Retinal pigment epithelial cell (primary cell): ENCODE measurements at places on chromosomes 5 and 9.
A peak's percentile ranks its signal among the peaks of the same experiment; 100 is the strongest.

DNA sequence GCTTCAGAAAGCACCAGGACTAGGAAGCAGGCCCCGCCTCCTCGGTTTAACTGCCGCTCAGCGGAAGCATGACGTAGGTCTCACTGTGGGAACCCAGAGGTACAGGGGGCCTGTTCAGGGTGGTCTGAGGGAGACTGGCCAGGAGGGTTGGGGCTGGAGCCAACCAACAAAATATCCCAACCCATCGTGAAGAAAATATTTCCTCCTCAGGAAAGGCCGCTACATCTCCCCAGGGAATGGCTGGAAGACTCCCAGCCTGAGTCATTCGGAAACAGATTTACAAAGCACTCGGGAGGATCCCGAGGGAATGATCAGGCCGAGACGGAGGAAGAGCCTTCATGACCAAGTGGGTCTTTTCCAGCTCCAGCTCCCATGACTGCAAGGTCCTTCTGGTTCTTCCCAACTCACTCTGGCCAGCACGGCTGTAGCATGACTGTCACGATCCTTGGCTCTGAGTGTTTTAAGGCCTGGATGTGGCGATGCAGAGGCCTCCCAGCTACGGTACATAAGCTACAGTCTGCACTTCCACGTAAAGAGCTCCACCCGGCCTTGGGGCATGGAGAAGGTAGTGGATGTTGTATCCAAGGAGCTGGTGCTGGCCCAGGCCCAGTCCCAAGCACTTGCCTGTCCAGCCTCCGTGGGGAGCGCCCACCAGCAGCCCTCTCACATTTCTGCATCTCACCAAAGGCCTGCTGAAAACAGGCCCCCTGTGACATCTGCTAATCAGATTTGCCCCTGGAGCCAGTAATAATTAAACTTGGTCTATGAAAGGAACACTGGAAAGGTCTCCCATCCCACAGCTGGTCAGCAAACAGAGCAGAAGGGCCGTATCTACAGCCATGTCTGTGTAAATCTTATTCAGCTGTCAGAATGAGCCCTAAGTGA, 100.6 kb downstream of the LHFPL2 start:
- no peak for DNase-seq

- DNase-seq, result peak; percentile 14
Observed at GRCh38 chr5:36156121-36156601, 4.2 kb downstream of the SKP2 start.

DNA sequence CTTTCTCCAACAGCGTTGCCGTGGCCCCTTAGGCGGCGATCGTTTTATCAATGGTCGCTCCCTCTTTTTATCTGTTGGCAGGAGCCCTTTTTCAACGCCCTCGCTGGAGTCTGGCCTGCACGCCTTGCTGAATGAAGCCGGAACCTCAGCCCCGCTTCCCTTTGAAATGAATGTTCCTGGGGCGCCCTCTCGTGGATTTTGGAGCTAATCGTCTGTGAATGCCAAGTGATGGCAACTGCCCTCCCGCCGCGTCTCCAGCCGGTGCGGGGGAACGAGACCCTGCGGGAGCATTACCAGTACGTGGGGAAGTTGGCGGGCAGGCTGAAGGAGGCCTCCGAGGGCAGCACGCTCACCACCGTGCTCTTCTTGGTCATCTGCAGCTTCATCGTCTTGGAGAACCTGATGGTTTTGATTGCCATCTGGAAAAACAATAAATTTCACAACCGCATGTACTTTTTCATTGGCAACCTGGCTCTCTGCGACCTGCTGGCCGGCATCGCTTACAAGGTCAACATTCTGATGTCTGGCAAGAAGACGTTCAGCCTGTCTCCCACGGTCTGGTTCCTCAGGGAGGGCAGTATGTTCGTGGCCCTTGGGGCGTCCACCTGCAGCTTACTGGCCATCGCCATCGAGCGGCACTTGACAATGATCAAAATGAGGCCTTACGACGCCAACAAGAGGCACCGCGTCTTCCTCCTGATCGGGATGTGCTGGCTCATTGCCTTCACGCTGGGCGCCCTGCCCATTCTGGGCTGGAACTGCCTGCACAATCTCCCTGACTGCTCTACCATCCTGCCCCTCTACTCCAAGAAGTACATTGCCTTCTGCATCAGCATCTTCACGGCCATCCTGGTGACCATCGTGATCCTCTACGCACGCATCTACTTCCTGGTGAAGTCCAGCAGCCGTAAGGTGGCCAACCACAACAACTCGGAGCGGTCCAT, 10.0 kb downstream of the S1PR3 start:
- no peak for DNase-seq

DNA sequence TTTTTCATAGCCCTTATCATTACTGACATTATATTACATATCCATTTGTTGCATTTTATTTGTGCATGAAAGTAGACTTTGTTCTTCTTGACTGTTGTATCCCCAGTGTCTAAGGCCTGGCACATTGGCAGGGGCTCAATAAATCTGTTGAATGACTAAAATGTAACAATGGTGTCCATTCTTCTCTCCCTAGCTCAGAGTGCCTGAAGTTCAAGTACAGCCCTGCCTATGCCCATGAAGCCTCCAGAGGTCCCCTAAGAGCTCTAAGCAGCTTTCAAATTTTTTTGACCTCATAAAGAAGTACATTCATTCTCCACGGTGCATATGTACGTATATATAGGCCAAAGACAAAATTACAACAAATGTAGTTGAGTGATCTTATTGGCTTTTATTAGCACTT, 4.2 kb upstream of the BSPRY start:
- DNase-seq, result no peak

DNA sequence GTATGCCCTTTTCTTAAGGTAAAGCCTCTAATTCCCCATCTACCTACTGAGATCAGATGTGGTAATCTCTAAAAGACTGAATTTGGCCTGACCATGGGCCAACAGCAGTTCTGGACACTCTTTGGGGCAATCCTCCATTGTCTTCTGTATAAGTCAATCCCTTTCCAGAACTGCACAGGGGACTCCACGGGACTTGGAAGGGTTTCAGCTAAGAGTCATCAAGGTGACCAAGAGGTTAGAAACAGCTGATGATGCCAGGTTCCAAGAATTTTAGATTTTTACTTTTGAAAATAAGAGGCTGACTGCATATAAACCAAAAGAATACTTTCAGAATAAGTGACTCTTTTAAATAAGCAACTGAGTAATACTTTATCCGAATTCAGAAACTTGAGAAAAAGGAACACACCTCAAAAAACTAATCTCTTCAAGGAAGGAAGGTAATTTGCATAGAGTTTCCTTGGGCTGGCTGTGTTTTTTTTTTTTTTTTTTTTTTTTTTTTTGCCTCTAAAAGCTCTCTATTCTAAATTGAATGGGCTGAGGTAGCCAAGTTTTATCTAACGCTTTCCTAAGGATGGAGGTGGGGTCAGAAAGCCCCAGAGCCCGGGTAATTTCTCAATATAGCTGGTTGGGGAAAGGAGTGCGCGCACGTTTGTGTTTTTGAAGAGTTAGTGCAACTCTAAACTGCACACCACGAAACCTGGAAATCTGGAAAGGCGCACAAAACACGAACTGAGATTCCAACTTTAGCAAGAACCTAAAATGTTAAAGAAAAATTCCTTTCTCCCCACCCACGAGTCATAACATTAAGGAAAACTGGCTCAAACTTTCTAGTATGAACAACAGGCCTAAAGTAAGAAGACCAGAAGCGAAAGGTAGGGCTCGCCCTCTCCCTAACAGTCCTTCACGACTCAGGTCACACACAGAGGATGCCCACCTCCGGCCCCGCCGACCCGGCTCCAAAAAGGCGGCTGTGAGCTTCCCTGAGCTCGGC, 1.3 kb downstream of the VCP start:
- no peak for DNase-seq

- DNase-seq, result no peak
Observed at GRCh38 chr9:107660976-107661375, 171.4 kb upstream of the KLF4 start.

DNA sequence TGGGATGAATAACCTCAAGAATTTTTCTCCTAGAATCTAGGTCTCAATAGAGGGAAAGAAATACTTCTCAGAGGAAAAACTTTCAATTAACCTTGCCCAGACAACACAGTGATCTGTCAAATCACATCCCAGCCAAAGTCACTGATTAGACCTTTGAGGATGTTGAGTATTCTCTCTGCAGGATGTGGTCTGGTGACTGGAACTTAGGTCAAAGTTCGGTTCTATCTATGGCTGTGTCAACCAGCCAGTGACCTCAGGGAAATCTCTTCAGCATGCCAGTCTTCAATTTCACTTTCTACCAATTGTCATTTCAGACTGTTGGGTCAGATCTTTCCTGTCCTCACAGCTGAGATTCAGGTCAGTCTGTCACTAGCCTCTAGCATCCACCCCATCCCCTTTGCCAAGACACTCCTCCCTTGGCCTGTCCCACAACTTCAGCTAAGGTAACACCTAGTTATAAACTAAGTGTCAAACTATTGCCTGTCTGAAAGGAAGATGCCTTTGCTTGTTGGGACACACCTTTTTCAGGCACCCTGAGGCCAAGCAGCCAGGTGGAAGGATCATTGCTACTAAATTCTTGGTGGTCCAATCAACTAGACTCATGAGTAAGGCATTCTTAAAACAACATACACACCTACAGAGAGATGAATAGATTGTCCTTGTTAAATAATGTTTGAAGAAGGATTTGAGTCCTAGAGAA, 156.3 kb upstream of the FST start:
- DNase-seq, result no peak

- no peak for DNase-seq
Observed at GRCh38 chr9:37197158-37198038, 77.0 kb downstream of the ZCCHC7 start.

DNA sequence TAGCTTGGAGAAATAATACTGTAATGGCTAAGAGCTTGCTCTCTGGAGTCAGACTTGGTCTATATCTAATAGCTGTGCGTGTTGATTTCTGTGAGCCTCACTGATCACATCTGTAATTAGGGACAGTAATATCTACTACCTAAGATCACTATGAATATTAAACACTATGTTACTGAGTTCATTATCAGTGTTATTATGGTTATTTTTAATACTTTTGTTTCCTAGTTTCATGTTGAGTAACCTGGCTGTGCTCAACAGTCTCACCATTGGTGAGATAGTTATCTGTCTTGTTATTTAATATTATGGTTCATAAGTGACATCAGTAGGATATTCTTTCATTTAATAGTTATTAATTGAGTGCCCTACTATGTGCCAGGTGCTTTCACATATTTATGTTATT, 22.4 kb upstream of the CAVIN4 start:
- no peak for DNase-seq

- no peak for DNase-seq
Observed at GRCh38 chr5:128667152-128667551, 129.1 kb upstream of the FBN2 start.

- DNase-seq, result no peak
Observed at GRCh38 chr9:16413509-16414016, 456.9 kb downstream of the BNC2 start.

GRCh38 chr5:17415321-17415758, 82.7 kb upstream of the TAF11L2 start:
- DNase-seq, result no peak

DNA sequence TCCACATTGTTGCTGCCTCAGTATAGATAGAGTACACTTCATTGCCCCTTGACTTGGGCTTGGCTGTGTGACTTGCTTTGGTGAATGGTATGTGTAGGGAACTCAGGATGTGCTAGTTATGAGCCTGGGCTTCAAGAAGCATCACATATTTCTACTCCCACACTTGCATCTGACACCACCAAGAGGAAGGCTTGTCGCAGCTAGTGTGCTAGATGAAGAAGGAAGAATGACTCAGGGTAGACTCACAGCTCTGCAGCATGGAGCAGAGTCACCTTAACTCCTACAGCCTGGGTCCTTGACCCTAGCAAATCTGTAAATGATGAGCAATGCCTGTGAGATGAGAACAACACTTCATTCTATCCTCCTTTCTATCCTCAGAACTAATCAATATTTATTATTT, 261.8 kb downstream of the ASTN2 start:
- no peak for DNase-seq

DNA sequence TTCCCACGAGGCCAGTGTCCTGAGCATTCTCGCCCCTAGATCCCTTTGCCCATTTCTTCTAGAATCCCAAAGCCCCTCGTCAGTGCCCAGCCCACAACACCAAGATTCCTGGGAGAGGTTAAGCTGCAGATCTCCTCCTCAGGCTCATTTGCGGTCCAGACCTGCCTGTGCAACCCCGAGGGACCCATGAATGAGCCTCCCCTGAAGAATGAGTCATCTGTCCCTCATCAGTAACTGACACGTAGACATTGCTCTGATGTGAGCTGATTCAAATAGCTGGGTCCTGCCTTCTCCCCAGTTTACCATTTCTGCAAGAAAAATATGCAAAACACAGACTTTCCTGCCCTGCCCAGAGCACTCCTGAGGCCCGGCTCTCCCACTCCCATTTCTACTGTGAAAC, 92.8 kb downstream of the ADCY2 start:
- DNase-seq, result no peak

DNA sequence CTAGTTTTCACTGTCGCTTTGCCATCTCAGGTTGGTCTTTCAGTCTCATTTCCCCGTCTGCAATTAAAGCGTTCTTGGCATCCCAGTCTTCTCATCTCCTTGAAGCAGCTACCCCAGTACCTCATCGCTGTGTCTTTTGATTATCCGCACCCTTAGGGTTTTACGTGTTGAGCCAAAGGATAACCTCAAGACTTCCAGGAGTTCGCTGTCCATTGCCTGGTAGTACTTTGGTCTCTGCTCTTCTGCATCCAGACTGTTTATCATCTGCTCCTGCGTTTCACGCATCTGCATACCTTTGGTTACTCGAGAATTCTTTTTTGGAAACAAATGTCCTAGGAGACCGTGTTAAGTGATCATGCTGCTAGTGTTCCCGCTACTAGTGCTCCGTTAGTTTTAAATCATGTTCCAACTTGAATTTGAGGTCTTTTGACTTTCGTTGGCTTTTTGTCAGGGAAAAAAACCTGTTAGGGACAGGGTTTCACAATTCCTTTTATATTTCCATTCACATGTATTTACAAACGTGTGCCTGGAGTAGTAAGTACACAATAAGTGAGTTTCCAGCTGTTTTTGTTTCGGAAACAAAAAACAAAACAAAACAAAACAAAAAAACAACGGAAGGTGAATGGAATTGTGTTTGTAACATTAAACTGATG, 888 bp downstream of the RABGAP1 start:
- DNase-seq, result no peak

GRCh38 chr5:22560147-22560546, 293.0 kb downstream of the CDH12 start:
- DNase-seq, result no peak

DNA sequence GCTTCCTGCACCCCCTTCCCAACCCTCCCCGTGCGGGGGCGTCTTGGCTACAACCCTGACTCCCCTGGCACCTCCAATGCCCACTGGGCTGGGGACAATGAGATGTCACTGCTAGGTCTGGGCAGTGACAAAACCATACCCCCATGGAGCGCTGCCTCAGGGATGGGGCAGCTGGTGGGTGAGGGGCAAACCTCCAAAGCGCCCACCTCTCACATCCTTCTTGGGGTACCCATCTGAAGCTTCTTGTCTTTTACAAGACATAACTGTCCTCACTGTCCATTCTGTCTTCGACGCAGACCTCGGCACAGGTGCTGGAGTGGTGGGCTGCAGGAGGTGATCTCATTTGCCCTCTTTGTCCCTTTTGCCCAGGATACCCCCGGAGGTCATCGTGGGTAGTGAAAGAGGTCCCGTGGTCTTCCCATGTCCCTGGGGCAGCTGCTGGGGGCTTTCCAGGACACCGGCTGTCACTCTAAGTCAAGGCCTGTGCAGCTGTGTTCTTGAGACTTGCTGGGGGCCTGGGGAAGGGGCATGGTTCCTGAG, 27.8 kb upstream of the CSF1R start:
- no peak for DNase-seq
